ENCODE measurements at places on chromosomes 5 and 9.

GRCh38 chr9:126945682-126946081, 31.1 kb downstream of the RALGPS1 start:
- no peaks in the 10 kb centered on the region for H3K36me3 ChIP-seq
- H3K27ac ChIP-seq: no peak overlapping the region
- peaks cover 1% of the 10 kb centered on the region for H3K4me1 ChIP-seq
- peaks cover 3% of the 10 kb centered on the region for H3K27me3 ChIP-seq
- no peak overlapping the region for H3K4me3 ChIP-seq

DNA sequence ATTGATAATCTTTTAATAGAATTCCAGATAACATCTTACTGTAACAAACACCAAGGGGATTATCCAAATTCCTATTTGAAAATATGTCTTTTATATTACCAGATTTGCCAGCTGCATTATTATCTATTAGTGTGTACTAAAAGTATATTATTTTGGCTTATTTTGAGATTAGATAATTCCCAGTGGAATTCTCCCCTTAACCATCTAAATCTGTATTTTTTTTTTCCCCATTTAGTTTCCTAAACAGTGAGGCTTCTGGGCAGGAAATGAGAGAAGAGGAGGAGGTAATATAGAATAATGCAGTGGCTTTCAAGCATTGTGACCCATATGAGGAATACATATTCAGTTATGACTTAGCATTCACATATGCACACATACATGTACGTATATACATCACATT, 53.5 kb upstream of the ABL1 start:
- no peak overlapping the region for H3K4me3 ChIP-seq
- no peak overlapping the region for H3K27ac ChIP-seq
- H3K27me3 ChIP-seq: no peaks in the 10 kb centered on the region
- no peaks in the 10 kb centered on the region for H3K36me3 ChIP-seq
- no peaks in the 10 kb centered on the region for H3K4me1 ChIP-seq

- no peak overlapping the region for H3K27ac ChIP-seq
- no peak overlapping the region for H3K4me3 ChIP-seq
- H3K36me3 ChIP-seq: no peaks in the 10 kb centered on the region
- DNase-seq: no peak
- no peaks in the 10 kb centered on the region for H3K27me3 ChIP-seq
These were observed 56.9 kb downstream of the ANKRD55 start for GRCh38 chr5:56176155-56176798.

- peaks cover 85% of the 10 kb centered on the region for H3K4me1 ChIP-seq
- peak; percentile 12 for DNase-seq
- no peaks in the 10 kb centered on the region for H3K27me3 ChIP-seq
- H3K36me3 ChIP-seq: peaks cover 8% of the 10 kb centered on the region
- H3K27ac ChIP-seq: no peak overlapping the region
- H3K4me3 ChIP-seq: no peak overlapping the region
These were observed 6.7 kb downstream of the BRD3 start for GRCh38 chr9:134061019-134061687.

DNA sequence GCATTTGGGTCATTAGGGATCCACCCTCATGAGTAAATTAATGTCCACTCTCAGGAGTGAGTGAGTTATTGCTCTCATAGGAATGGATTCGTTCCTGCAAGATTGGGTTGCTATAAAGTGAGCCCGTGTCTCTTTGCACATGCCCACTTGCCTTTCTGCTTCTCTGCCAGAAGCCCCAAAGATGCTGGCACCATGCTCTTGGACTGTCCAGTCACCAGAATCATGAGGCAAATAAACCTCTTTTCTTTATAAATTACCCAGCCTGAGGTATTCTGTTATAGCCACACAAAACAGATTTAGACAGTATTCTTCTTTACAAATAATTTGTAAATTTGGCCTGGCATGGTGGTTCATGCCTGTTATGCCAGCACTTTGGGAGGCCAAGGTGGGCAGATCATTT, 24.6 kb downstream of the CDC26 start:
- H3K36me3 ChIP-seq: no peaks in the 10 kb centered on the region
- no peak for DNase-seq
- H3K27ac ChIP-seq: no peak overlapping the region
- H3K4me3 ChIP-seq: no peak overlapping the region
- H3K4me1 ChIP-seq: no peaks in the 10 kb centered on the region
